ENCODE measurements at places on chromosomes 16 and 17. TPM values are rescaled to one million over a fixed set of nuclear protein-coding genes. Genes with fewer than 3 reads are reported as not detected.

The OR1A1 gene
- not detected for total RNA-seq

The DOC2A gene
- total RNA-seq: 16.4 TPM

The KRTAP4-9 gene
- total RNA-seq: not detected

The CLEC18B gene
- total RNA-seq: 0.50 TPM

DNA sequence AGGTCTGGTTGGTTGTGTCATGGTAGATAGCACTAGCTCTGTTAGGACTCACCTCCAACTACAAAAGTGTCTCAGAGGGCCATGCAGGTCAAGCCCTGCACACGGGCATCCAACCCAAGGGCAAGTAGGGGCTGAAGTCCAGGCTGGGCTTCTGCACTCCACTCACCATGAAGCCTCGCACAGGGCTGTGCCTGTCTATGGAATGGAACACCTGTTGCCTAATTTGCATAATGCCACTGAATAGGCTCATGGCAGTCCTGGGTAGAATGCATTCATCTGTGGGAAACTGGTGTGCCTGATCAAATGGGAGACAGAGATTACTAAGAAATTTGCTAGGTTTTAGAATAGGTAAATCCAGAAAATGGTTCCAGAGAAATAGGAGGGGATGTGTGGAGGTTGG lies 8.0 kb upstream of the AKAP1 start:
- no peaks in the 10 kb centered on the region for H3K27me3 ChIP-seq
- H3K27ac ChIP-seq: no peak overlapping the region
- no peak for DNase-seq
- H3K4me3 ChIP-seq: no peak overlapping the region
- H3K4me1 ChIP-seq: peaks cover 41% of the 10 kb centered on the region
- no peaks in the 10 kb centered on the region for H3K36me3 ChIP-seq

DNA sequence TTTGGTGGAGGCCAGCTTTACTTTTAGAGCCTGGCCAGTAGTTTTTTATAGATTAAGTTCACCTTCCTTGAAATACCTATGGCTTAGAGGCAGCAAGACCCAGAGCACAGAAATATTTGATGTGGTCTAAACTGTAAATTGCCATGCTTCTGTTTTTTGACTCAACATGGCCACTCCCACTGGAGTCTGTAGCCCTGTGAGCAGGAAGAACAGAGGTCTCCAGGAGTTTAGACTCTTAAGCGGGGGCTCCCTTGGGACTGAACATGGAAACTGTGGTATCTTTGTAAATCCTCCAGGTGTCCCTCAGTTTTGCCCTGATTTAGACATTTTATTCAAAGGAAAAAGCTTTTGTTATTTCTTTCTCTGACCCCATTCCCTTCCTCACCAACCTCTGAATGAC lies 145.6 kb downstream of the FTO start:
- no peak overlapping the region for H3K27ac ChIP-seq
- H3K36me3 ChIP-seq: 0 out of 2 replicates have a peak, but pooled peaks cover 2% of the 10 kb centered on the region
- DNase-seq: no peak
- no peak overlapping the region for H3K4me3 ChIP-seq

GRCh38 chr17:71304498-71305158 lies 816.2 kb upstream of the SOX9 start:
- peaks cover 6% of the 10 kb centered on the region for H3K27me3 ChIP-seq
- no peak overlapping the region for H3K4me3 ChIP-seq
- H3K36me3 ChIP-seq: peaks cover 20% of the 10 kb centered on the region
- DNase-seq: peak; percentile 37
- H3K27ac ChIP-seq: no peak overlapping the region
